ENCODE measurements at places on chromosomes 2 and 18.

- DNase-seq: no peak
These were observed 168.5 kb downstream of the CELF4 start for GRCh38 chr18:37396971-37397720.

- no peak for DNase-seq
These were observed 361.2 kb downstream of the FSIP2 start for GRCh38 chr2:186099826-186100225.

- peak; percentile 86 for DNase-seq
These were observed 206.2 kb downstream of the ARL4C start for GRCh38 chr2:234290671-234291070.

DNA sequence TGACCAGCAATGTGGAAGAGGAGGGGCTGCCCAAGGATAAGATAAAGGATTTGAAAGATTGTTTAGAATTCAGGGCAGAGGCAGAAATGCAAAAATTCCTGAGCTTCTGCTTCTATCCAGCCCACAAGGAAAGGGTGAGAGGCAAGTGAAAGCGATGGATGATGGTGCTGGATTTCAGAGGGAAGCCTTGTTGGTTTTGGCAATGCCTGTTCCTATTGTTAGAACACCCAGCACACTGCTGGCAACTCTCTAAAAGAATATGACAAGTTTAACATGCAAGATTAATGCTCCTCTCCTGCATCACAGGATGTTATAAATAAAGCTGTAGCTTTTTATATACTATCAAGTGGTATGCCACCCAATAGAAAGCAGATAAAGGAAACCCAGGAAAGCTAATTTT lies 92.6 kb downstream of the ZNF385B start:
- DNase-seq: no peak

DNA sequence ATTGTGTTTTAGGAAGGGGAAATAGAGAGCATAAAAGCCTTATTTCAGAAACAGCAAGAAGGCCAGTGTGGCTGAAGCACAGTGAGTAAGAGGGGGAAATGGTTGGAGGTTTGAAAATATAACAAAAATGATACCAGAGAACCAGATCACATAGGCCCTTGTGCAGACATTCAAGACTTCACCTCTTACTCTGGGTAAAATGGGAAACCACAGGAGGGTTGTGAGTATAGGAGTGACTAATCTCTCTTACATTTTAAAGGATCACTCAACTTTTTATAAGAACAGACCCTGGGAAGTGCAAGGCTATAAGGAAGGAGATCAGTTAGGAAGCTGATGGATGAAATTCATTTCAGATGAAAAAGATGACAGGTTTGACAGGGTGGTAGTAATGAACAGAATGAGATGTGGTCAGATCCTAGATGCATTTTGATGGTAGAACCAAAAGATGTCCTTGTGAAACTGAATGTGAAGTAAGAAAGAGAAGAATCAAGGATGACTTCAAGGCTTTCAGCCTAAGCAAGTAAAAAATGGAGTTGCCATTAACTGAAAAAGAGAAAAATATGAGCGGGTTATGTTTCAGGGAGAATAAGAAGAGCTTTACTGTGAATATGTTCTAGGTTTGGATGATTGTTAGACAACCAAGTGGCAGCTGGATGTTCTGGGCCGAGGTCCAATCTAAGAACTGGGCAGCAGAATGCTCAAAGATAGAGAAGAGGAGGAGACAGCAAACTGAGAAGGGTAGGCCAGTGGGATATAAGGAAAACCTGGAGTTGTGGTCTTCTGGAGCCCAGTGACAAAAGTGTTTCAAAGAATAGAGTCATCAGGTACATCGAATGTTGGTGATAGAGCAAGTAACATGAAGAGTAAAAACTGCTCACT lies 65.1 kb downstream of the USP40 start:
- no peak for DNase-seq

DNA sequence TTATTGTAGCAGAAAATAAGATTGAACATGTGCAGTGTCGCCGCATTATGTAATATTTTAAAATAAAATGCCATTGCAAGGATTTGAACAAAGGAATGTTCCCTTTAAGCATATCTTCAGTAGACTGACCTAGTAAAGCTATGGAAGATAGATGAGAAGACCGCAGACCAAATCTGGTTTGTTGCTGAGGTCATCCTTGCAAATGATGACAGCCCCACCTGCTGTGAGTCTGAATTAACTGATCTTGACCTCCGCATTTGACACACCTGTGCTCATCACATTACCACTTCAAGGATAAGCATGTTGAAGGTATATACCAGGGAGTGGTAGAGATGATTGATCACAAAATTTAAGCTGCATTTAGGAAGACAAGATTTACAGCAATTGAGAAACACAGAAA lies 96.2 kb downstream of the NYAP2 start:
- no peak for DNase-seq

GRCh38 chr2:15999596-16000469 lies 59.5 kb downstream of the MYCN start:
- no peak for DNase-seq

DNA sequence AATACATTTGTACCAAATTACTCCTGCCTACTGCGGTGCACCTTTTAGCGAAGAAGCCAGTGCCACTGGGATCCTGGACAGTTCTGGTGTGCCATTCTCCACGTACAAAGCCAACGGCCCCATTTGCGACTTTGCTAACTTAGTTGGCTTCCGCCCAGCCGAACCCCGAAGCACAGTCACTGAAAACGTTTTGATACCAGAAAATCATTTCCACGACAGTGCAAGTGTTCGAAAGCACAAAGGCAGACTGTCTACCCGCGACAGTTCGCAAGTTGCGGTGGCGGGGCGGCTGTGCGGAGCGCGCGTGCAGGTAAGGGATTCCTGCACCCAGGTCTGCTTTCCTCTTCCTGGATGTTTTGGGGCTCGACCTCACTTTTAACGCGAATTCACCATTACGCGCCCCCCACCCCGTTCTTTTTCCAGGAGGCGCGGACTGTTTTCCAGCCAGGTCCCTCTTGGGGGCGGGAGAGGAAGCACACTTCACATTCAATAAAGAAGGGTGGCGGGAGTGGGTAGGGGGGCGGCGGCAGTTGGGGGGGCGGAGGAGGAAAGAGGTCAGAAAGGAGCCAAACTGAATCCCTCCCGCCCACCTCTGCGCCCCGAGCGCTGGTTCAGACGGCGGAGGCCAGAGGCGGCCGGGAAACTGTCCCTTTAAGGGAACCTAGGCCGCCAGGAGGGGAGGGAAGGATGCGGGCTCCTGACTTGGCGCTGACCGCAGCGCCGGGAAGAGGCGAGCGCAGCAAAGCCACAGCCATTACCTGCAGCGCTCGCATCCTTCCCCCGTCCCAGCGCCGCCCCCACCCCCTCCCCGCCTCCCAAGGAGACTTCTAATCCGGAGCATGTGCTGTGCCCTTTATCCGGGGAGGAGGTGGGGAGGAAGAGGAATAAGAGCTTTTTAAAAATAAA lies 107.4 kb upstream of the KCTD1 start:
- no peak for DNase-seq

GRCh38 chr2:240624950-240625621 lies at the start of gene GPR35:
GPR35 (plus strand) TSS chr2:240625480; CDS start chr2:240629953, 4,473 bp downstream.
- peak; percentile 79 for DNase-seq

DNA sequence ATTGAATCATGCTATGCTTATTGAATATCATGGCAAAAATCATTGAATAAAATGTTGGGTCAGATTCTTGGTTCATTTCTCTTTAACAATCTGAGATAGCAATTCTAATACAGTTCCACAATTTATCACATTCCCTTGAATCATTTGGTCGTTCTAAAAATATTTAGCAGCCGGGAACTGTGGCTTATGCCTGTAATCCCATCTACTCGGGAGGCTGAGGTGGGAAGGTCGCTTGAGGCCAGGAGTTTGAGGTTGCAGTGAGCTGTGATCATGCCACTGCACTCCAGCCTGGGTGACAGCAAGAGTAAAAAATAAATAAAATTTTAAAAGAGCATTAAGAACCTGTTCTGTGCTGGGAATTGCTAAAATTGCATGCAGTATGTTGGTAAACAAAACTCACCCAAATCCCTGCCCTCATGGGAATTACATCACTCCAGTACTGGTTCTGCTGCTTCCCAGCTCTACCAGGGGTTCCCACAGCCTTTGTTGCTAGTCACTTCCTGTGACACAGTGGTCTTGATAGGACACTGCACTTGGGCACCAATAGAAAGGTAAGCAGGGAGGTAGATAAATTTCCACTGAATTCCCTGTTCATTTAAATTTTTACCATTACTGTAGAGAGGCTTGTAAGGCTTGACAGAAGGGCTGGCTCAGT lies 200.4 kb downstream of the CTNNA2 start:
- DNase-seq: no peak

DNA sequence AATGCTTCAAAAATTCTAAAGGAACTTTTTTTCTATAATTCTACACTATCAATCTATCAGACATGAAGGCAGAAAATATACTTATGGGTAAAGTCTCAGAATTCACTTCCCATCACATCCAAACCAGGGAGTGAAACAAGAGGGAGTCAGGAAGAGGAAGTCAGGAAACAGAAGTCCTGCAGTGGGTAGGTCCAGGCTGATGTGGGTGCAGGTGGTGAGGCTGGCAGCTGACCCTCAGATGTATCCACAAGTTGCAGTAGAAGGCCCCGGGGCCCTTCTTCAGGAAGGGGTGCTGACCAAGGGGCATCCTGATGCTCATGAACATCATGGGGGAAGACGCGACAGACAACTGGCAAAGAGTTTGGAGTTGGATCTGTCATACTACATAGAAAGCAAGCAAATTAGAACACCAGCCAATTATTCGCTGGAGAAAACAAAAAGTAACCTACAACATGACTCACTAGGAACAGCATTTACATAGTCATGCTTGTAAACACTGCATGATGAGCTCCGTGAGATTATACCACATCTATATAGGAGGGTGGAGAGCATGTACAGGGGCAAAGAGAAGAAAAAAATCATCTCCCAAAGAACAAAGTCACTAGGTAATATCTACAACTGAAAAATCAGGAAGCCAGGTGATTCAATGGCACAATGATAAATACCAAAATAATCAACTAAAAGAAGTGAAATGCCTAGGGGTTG lies 4.2 kb downstream of the UXS1 start:
- DNase-seq: no peak

- DNase-seq: no peak
These were observed 9.7 kb downstream of the DRC1 start for GRCh38 chr2:26411419-26411818.

Data from stimulated activated naive CD4-positive, alpha-beta T cell (primary cell).